ENCODE measurements at places on chromosomes 7 and 10.

GRCh38 chr7:111409714-111410422, 152.4 kb downstream of the IMMP2L start:
- peak; percentile 68 for DNase-seq

- no peak for DNase-seq
Observed at GRCh38 chr7:27198871-27199801, 755 bp downstream of the HOXA13 start.

- no peak for DNase-seq
Observed at GRCh38 chr10:68251151-68251550, 19.2 kb upstream of the ATOH7 start.

DNA sequence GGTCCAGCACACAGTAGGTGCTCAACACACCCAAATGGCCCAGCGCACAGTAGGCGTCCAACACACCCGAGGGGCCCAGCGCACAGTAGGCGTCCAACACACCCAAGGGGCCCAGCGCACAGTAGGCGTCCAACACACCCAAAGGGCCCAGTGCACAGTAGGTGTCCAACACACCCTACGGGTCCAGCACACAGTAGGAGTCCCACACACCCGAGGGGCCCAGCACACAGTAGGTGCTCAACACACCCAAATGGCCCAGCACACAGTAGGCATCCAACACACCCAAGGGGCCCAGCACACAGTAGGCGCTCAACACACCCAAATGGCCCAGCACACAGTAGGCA, 80.8 kb downstream of the FOXL3 start:
- DNase-seq, result no peak

GRCh38 chr7:21154614-21155013, 273.3 kb upstream of the SP4 start:
- DNase-seq, result no peak

GRCh38 chr10:102426803-102427287, 5.5 kb downstream of the CUEDC2 start:
- DNase-seq, result no peak

DNA sequence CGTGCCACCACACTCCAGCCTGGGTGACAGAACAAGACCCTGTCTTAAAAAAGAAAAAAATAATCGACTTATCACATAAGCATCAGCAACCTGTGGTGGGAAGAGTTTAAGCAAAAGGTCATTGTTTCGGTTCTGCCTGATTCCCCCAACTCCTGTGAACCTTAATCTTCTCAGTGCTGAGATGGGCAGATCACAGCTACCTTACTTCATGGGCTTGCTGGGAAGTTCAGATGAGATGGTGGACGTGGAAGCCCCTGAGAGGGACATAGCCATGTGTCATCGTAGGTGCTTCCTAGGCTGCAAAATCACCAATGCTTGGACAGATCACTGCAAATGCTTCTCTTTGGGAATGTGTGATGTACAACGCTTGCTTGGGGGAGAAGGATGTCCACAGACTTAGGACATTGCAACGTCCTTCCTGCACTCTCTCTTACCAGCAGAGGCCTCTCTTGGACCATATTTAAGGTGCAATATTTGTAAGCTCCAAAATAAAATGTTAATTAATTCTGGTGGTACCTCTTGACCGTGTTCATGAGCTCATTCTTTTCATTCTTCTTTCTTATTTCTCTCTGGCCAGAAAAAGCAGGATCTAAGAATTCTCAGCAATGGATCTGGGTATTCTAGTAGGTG, 8.6 kb downstream of the GJD4 start:
- peak; percentile 72 for DNase-seq

GRCh38 chr10:98074315-98074911, 44.0 kb upstream of the CRTAC1 start:
- peak; percentile 25 for DNase-seq

- no peak for DNase-seq
Observed at GRCh38 chr10:76769161-76769560, 868.4 kb downstream of the KCNMA1 start.
